Pons (tissue), 1 donor: ENCODE measurements at places on chromosomes 4 and X.

- no peak for DNase-seq
Measured at GRCh38 chr4:27096142-27096824, 235.6 kb downstream of the STIM2 start.

GRCh38 chr4:67546004-67546356 lies 677 bp upstream of the CENPC start:
- DNase-seq = peak; percentile 49

GRCh38 chr4:110667670-110668069 lies 44.8 kb upstream of the PITX2 start:
- no peak for DNase-seq

DNA sequence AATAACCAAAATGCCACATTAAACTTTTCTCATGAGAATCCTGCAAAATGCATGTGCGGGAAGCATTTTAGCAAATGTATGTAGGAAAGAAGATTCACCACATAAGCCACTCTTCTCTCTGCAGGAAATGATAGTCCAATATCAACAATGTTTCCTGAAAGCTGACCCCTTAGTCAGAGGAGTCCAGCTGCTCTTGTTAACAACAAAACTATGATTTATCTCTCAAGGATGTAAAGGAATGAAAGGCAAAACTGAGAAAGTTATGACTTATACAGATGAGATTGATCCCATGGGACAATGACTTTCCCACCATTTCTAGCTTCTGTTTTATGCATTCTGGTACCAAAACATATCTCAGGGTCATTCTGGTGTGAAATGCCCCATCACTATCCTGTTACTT lies 125.0 kb upstream of the EDNRA start:
- DNase-seq = no peak

DNA sequence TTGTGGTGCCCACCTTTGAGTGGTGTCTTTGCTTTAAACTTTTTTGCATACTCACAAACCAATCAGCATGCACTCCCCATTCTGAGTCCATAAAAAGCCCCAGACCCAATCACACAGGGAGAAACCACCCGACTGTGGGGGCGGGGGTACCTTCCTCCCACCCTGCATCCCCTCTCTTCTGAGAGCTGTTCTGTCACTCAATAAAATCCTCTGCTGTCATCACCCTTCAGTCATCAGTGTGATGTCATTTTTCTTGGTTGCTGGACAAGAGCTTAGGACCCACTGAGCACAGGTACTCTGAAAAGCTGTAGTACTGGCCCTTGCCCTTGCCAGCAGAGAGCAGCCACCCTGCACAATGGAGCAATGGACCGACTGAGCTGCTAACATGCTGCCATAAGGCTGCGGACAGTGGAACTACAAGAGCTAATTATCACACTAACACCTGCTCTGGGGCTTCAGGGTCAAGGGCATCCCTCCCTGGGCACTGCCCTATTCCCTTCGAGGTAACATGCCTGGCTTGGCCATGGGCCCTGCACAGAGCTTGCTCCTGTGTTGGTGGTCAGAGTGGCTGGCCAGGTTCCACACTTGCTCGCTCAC lies 62.9 kb upstream of the PGRMC2 start:
- no peak for DNase-seq

GRCh38 chr4:173328236-173328901 lies 5.8 kb downstream of the HMGB2 start:
- DNase-seq = no peak

- no peak for DNase-seq
Measured at GRCh38 chr4:41452484-41453225, 85.3 kb upstream of the LIMCH1 start.

- no peak for DNase-seq
Measured at GRCh38 chrX:118727686-118728339, 407 bp downstream of the IL13RA1 start.
